ENCODE measurements at places on chromosomes 3 and 15.
A peak's percentile ranks its signal among the peaks of the same experiment; 100 is the strongest.

- DNase-seq = no peak
These were observed 28.2 kb upstream of the PIAS1 start for GRCh38 chr15:68025835-68026424.

- DNase-seq = no peak
These were observed 12.3 kb downstream of the FBXL22 start for GRCh38 chr15:63609448-63609847.

- DNase-seq = no peak
These were observed 187.4 kb downstream of the OPA1 start for GRCh38 chr3:193780397-193780796.

DNA sequence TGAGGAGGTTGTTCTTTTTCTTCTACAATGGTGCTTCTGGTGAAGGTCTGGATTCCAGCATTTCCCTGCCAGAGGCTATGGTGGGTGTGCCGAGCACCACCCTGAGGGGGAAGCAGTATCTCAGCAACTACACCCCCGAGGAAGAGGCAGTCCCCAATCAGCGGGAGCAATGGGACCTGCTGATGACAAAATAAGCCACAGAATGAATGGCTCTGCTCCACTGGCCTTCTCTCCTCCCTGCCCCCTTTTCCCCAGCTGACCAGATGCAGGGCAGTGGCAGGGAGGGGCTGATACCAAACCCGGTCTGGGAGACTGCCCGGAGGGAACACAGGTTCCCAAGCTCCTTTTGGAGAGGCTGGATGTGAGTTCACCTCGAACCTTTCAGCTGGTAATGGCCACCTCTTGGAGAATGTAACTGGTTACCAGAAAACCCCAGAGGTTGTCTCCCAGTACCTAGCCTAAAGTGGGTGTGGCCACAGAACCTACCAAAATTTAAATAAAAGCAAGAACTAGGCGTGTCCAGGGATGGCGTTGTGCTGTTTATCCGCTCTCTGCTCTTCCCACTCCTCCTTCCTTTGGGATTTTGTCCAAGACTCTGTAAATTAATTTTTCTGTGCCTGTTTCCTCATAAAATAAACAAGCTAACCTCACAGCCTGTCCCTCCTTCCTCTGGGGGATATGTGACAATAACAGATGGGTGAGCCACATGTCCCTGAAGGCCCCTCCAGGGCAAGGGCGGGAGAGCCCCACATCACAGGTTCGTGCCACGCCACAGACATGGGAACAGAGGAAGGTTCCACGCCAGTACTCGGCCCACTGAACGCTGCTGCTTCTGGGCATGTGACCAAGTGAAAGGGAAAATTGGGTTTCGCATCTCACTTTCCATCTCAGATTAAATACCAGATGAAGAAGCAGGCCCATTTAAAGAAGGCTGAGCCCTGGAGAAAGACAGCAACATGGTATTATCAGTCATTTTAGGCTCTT is 35.1 kb upstream of the SPTBN5 start:
- peak; percentile 46 for DNase-seq

- no peak for DNase-seq
These were observed 28.8 kb downstream of the GOLIM4 start for GRCh38 chr3:168066882-168067281.

DNA sequence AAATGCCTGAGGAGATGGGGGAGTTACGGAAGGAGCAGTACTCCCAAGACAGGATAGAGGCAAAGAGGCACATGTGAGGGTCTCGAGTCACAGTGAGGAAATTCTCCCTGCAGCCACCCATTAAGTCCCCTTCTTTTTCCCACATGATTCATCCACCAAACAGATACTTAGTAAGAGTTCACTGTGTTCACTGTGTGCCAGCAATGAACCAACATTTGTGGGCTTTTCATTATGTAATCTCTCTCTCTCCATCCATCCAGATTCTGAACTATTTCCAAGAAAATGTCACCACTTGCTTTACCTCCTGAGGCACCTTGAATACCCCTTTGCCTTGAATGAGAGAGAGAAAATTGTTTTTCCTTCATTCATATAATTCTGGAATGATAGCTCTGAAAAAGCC is 24.6 kb upstream of the LRRFIP2 start:
- no peak for DNase-seq

DNA sequence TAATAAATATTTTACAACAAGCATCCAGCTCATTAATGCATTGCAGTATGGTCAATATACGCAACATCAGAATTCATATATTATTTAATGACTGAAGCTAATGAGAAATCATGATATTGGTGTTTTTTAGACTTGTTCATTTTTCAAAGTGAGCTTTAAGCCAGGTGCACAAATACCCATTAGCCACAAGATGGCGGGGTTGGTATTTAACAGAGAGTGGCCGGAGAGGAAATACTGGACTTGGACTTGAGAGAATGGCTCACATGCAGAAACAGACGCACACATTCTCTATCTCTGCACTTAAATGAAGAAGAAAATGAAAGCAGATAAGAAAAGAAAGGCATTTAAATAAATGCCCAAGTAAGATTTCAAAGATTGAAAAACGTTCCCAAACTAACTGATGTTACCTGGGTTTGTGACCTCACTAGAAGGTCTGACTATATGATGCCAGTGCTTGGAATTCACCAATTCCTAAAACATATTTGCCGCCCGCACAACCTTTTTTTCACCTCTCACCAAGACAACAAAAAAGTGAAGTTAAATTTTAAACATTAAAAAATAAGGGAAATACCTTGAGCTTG is 21.2 kb upstream of the CRBN start:
- no peak for DNase-seq

DNA sequence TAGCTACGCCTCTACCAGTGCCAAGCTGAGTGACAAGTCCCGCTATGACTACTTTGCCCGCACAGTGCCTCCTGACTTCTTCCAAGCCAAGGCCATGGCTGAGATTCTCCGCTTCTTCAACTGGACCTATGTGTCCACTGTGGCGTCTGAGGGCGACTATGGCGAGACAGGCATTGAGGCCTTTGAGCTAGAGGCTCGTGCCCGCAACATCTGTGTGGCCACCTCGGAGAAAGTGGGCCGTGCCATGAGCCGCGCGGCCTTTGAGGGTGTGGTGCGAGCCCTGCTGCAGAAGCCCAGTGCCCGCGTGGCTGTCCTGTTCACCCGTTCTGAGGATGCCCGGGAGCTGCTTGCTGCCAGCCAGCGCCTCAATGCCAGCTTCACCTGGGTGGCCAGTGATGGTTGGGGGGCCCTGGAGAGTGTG is 5.7 kb downstream of the GRM2 start:
- DNase-seq = no peak

DNA sequence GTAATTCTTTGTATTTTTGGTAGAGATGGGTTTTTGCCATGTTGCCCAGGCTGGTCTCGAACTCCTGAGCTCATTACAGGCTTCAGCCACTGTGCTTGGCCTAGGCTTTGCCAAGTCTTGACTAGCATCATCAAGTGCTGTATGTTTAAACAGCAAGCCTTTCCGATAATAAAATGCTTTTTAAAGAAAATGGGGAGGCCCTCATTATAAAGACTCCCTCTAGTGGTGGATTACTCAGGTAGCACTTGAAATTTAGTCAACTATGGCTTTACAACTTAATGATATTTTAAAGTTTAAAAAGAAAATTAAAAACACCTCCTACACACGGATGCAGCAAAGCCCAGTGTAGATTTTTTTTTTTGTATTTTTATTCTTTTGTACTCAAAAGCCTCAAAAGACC is 213.6 kb downstream of the GAP43 start:
- no peak for DNase-seq

DNA sequence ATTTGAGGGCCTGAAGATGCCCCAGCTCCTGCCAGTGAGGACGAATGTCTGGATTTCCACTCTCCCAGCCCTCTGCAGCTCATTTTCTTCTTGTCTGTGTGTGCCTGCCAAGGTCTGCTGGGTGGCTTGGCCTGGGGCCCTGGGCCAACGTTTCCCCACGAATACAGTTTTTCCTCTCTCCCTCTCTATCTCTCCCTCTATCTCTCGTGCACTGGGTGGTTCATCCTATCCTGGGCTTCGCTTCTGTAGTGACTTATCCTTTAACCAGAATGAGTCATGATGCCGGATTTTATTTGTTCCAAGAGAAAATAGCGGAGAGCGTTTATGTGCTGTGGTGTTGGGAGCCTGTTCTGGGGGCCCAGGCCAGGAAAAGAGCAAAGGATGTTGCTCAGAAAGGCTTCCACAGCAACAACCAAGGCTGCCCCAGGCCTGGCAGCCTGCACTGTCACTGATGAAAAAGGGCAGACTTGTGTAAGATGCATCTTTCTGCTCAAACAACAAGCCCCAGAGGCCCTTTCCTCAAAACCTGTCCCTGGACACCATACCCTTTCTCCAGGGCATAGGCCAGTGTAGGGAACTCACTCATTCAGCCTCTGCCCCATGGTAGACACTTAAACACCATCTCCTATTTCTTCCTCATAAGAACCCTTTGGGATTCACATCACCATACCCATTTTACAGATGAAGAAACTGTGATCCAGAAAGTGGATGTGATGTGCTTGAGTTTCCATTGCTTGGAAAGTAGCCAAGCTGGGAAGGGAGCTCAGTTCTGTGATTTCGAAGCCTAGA is 47.3 kb downstream of the ITGA11 start:
- no peak for DNase-seq

DNA sequence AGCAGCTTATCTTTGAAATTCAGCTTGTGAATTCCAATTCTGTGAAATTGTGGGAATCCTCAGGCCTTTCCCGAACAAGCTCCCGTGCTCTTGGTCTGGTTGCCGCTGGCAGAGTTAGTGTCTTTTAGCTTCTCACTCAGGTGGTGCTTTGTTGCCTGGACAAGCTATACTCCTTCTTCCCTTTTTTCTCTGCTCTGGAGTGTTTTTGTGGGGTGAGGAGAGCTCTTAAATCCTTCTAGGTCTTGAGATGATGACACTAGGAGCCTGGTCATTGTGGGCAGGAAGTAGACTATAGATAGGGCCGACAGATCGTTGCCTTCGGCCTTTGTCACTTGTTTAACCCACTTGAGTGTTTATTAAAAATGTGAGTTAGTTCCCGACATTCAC is 93.8 kb downstream of the SLCO3A1 start:
- no peak for DNase-seq

GRCh38 chr3:43074482-43074881 is 31.4 kb downstream of the POMGNT2 start:
- no peak for DNase-seq

GRCh38 chr3:37144806-37145205 is 29.6 kb downstream of the LRRFIP2 start:
- no peak for DNase-seq

GRCh38 chr3:124699686-124700396 is 30.4 kb upstream of the UMPS start:
- DNase-seq = no peak

GRCh38 chr3:43289401-43289800 is 3.1 kb downstream of the SNRK start:
- no peak for DNase-seq

- no peak for DNase-seq
These were observed 10.3 kb downstream of the MAGI1 start for GRCh38 chr3:66028457-66028856.

DNA sequence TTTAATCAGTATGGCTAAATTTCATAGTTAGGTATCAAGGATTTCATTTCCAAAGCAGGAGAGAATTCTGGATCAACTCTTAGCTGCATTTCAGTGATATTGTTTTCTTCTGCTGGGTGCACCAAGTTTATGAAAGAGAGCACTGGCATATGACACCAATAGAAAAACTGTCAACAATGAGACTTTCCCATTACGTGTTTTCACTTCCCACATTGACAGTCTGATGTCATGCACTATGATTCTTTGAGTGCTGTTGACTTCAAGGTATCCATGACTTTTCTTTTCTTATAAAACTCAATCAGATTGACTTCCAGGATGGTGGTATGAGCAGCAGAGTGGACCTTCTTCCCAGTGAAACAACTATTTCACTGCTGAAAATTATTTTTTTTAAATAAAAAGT is 476.1 kb downstream of the EDEM1 start:
- DNase-seq = no peak

- DNase-seq = peak; percentile 60
These were observed 654 bp upstream of the C3orf38 start for GRCh38 chr3:88149101-88149508.

DNA sequence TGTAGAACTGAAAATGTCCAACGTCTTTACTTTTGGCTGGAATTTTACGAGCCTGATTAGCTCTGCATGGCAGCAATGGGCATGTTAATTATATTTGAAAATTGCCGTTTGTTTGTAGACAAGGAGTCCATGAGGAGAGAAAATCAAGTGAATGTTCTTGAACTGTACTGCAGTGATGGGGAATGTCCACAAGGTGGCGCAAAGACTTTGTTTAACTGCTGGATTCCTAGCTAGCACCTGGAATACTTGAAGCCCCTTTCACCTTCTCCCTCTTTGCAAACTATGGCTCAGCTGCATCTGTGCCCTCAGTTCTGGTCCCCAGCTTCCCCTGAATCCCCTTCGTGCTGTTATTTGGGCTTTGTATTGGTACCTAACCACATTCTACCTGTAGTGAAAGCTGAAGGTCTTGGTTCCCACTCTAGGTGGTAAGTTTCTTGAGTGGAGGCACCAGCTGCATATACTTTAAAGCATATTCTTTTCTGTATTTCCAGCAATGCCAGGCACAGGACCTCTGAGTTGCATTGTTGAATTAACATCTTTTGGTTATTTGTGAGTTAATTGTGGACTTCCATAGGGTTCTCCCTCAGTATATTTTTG is 25.3 kb downstream of the EXOG start:
- DNase-seq = peak; percentile 63

- DNase-seq = no peak
These were observed 224.6 kb downstream of the GREM1 start for GRCh38 chr15:32942401-32942841.

GRCh38 chr3:49512781-49513355 is 41.4 kb upstream of the BSN start:
- no peak for DNase-seq

DNA sequence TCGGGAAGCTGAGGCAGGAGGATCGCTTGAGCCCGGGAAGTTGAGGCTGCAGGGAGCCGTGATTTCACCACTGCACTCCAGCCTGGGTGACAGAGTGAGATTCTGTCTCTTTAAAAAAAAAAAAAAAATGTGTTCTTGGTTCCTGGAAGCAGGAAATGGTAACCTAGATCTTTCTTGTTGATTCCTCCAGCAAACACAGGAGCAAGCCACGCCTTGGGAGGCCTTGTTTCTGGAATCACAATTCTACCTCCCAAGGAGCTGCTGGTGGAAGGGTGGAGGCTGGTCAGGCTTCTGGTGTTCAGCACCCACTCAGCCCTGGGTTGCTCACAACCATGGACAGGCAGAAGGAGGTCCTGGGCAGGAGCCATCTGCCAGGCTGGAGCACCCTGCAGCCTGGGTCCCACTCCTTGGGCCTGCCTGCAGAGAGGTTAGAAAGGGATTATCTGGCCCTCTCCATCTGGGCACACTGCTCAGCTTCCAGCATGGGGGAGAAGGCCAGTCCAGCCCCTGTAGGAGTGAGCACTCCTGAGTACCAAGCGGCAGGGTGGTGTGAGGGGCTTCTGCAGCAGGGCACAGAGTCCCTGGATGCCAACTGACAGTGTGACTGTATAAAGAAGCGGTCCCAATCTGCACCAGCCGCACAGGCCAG is 65.6 kb downstream of the ABTB1 start:
- DNase-seq = no peak
